Hematopoietic multipotent progenitor cell treated with erythropoietin and hydrocortisone succinate and interleukin-3 and kit ligand, for 4 days (in vitro differentiated cells): ENCODE measurements at places on chromosomes 16 and 17.

- DNase-seq: peak; percentile 33
Observed at GRCh38 chr17:338442-339192, 14.0 kb downstream of the RPH3AL start.

DNA sequence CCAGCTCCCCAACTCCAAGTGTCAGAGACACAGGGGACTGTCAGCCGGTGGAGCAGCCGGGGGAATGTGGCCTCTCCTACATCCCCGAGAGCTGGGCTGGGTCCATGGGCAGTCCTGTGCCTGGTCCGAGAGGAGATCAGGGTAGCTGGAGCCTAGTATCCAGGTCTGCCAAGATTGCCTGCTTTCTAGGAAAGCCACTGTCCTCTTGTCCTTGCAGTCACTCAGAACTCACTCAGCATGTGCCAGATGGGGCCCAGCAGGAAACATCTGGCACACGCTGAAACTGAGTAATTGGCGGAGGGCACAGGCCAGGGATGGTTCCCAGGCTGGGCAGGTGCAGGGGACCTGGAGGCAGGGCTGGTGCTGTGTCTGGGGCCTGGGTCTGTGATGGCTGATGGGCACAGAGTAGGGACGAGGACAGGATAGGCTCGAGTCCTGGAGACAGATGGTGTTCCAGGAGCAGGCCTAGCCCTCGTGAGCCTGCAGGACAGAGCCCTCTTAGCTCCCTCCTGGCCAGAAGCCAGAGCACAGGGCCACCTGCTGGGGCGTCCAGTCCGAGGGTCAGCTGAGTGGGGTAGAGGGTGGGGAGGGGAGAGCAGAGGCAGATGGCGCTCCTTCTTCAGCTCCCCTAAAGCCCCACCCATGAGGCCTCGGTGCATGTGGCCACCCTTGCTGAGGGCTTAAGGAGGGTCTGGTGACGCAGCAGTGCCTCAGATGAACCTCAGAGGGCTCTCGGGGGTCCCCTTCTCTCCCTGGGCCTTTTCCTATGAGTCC lies 31.1 kb downstream of the ADCY7 start:
- DNase-seq: no peak

- peak; percentile 93 for DNase-seq
Observed at GRCh38 chr17:63961355-63962212, 11.1 kb downstream of the SCN4A start.

GRCh38 chr17:71164561-71164960 lies 956.3 kb upstream of the SOX9 start:
- no peak for DNase-seq

- DNase-seq: no peak
Observed at GRCh38 chr17:17361867-17362539, 58.8 kb downstream of the NT5M start.

DNA sequence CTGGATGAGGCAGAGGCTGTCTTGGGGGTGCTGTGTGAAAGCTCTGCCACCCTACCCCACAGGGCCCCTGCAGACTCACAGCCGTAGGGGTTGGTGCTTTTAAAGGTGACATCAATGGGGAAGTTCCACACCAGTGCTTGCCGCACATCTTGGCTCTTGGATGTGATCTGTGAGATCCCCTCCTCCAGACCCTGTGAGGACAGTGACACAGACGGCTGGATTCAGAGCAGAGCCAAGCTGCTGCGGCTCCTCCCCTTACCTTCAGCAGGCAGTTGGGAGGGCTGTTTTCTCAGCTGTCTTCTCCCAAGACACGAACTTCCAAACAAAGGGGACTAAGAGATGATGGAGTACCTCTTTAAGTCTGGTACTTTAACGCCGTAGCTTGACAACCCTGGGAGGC lies 4.8 kb downstream of the B9D1 start:
- no peak for DNase-seq

DNA sequence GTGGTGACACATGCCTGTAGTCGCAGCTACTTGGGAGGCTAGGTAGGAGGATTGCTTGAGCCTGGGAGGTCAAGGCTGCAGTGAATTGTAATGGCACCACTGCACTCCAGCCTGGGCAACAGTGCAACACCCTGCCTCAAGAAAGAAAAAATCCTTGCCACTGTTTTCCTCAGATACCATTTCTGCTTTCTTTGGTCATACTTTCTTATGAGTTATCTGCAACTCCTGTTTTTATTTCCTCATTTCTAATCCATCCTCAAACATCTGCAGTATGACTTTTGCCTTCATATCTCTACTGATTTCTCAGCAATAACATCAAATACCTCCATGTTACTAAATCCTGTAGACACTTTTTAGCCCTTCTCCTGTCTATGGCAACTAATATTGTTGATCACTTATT lies 3.1 kb upstream of the AP2B1 start:
- peak; percentile 36 for DNase-seq

DNA sequence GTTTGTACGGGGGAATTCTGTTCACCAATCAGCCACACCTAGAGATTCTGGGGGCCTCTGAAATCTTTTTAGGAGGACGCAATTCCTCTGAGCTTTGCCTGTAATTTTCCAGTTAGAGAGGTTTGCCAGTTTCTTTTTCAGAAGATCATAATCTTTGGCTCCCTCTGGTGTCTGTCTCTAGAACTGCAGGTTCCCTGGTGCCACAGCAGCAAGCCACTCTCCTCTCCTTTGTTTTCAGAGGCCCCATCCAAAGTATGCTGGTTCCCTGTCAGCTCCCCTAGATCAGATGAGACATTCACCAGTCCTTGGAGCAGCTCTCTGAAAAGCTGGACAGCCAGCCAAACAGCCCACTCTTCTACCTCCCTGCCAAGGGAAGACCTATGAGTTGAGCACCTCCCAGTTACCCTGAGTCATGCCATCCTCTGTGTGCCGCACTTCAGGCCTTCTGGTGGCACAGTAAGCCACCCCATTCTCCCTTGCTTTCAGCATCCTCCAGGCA lies 36.1 kb downstream of the RNF112 start:
- peak; percentile 80 for DNase-seq

DNA sequence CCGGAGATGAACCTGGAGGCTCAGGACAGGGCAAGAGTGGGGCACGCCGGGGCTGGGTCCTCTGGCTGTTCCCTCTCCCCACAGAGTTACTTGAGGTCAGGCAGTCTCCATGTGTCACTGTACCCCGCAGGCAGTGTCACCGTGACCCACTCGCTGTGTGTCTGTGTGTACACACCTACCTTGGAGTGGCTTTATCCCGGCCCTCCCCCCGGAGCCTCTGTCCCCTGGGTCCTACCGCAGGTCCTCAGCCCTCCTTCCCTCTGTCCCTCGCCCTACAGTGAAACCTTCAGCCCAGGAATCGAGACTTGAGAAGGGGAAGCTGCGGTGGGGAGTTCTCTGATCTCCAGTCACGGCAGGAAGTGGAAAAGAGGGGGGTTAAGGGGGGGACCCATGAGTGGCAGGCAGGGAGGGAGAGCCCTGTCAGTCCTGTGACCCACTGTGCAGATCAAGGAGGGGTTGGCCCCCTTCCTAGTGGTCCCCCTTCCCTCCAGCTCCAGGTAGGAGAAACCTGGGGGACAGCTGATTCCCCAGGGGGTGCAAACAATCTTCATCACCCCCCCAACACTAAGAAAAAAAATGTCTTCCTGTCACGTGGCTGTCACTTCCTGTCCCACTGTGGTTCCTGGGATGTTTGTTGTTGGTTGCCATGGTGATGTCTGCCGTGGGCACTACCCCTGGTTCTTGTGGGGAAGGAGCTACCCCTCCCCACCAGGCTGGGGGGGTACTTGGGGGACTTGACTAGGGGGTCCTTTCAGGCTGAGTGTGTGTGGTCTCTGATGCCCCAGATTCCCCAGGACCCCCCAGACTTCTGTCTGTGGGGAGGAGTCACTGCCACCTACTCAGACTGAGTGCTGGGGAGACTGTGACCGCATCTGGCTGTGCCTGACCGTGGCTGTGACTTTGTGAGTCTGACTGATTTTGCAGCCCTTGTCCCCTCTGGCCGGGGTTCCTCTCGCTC lies 13.7 kb downstream of the RARA start:
- DNase-seq: peak; percentile 99

GRCh38 chr16:56637814-56638750 lies at the start of gene MT1A:
TSS of gene MT1A (plus strand) at chr16:56638666. CDS start at chr16:56638739, 73 bp downstream.
- peak; percentile 20 for DNase-seq

DNA sequence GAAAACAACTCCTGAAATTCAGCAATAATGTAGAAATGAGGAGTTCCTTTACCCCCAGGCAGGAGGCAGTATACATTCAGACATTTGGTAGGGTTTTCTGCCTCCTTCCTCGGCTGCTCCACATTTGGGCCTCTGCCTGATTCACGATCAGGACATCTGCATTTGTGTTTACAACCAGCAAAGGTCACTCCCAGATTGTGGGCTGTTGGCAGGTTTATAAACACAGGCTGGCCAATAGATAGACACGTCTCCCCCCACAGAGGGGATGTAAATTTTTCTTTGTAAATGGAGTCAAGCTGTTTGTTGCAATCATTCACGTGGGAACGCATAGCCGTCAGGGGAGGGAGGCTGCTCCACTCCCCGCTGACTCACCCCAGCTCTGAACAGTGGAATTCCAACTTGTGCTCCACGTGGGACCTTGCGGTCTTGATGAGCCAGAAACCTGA lies 252.1 kb upstream of the N4BP1 start:
- DNase-seq: no peak

DNA sequence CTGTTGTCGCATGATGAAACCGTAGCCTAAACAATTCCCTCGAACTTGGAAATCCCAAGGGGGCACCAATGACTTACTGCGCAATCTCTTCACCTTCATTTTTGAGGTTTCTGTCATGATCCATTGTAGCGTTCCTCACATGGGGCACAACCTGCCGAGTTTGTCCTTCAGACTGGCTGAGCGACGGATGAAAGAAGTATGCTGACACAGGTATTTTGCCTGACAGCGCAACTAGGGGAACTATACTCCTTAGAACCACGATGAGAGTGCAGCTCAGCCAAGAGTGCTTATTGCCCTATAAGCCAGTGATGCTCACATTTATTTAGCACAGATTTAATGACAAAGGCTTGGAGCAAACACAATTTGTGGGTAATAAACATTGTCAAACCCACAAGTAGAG lies 106.3 kb upstream of the ZNF267 start:
- DNase-seq: no peak

DNA sequence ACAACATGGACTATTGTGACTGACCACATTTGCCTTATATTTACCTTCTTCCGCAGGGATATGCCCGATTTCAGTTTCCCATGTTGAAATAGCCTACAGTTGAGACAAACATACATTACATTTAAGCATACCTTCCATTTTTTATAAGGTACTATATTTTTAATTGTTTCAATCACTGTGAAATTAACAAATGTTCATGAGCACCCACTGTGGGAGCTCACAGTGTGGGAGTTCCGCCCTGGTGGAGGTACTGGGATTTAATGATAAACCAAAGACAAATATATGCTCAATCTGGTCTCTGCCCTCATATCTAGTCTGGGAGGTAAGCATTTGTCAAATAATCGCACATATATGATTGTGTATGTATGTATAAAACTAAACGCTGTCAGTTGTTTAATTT lies 15.8 kb upstream of the TOX3 start:
- DNase-seq: no peak

- no peak for DNase-seq
Observed at GRCh38 chr16:10992112-10992511, 47.7 kb downstream of the CLEC16A start.

DNA sequence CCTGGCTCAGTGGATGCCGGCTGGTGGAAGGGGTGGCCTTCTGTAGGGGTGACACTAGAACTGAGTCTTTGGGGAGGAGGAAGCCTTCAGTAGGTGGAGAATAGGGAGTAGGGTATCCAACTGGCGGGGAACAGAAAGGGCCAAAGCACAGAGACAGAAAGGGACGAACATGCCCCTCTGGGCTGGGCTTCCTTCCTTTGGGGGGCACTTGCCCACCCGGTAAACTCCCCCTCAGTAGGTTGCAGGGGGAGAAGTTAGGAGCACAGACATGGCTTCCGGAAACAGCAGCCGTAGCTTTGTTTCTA lies 774 bp downstream of the ENGASE start:
- DNase-seq: peak; percentile 54

- no peak for DNase-seq
Observed at GRCh38 chr17:67605256-67605912, 112.4 kb upstream of the NOL11 start.

- DNase-seq: no peak
Observed at GRCh38 chr17:54983260-54983659, 14.7 kb downstream of the STXBP4 start.

- DNase-seq: no peak
Observed at GRCh38 chr17:80955078-80955477, 36.6 kb upstream of the CHMP6 start.

DNA sequence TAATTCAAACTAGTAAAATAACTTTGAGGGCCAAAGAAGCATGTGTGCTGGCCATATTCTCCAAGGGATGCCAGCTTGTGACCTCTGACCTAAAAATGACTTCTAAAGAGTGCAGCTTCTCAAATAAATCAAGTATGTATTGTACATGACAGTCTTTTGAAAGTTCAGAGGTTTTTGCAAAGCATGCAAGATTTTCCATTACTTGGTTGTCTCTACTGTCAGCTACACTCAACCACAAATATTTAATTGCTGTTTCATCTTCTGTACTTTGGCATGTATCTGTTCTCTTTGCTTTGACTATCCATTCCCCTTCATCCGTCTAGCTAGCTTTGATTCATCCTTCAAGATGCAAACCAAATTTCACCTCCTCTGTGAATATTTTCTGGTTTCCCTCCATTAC lies 121.9 kb upstream of the HS3ST2 start:
- DNase-seq: no peak

DNA sequence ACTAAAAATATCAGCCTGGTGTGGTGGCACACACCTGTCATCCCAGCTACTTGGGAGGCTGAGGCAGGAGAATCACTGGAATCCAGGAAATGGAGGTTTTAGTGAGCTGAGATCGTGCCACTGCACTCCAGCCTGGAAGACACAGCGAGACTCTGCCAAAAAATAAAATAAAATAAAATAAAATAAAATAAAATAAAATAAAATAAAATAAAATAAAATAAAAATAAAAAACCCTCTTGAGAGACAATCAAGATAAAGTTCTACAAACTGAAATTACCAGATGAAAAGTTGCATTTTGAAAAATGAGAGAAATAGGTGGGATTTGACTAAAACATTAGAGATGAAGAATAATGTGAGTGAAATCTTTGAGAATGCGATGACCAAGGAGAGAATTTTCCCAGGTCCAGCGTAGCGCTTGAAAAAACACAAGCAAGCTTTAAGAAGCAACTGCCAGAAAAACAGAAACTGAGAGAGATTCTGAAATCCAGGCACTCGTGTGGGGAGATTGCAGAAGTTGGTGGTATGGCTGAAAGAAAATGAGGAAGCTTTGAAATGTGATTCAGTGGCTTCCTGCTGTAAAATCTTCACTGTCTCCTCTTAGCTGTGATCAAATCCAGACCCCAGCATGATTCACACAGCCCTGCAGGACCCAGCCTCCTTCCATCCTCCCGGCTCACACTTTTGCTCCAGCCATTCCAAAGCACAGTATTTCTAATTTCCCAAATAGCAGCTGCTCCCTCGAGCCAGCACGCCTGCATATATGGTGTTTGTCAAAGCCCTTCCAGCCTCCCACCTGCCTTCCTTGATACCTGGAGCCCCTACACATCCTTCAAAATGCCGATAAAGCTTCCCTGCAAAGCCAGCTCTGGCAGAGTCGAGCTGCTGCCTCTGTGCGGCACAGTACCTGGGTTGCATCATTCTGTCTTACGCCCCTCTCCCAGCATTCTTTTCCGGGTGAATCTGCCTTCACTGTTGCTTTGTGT lies 8.2 kb upstream of the CD300E start:
- DNase-seq: peak; percentile 83

- no peak for DNase-seq
Observed at GRCh38 chr17:78179372-78179771, 7.5 kb downstream of the TK1 start.

- DNase-seq: no peak
Observed at GRCh38 chr17:19382531-19383444, 4.2 kb downstream of the MFAP4 start.
